ENCODE measurements at places on chromosomes 11 and 22. TPM values are rescaled to one million over a fixed set of nuclear protein-coding genes. Genes with fewer than 3 reads are reported as not detected.

GRCh38 chr11:124769806-124770774, 8.0 kb upstream of the ESAM start:
- no peak for ATAC-seq

GRCh38 chr22:26853071-26853470, 195.7 kb downstream of the MIAT start:
- ATAC-seq = no peak

GRCh38 chr11:130403271-130403804, 25.1 kb downstream of the ADAMTS8 start:
- peak; percentile 69 for ATAC-seq

The XKR3 gene
- not detected for total RNA-seq

DNA sequence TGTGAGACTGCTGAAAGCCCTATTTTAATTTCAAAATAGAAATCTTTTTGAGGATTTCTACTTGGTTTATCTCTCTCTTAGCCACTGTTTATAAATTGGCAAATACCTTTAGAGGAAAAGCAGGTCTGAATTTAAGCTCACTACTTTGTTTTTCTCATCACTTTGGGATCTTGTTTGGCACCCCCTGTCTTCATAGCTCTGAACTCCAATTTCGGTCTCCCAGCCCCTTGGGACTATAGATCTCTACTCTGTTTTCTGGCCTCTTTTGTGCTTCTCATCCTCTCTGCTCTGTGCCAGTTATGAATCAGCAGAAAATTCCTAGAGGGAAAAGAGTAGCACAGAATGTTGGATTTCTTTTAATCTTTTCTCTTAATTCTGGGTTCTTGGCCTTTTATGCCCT, 118.3 kb downstream of the CYP2R1 start:
- no peak for ATAC-seq

- no peak for ATAC-seq
Observed at GRCh38 chr11:73244589-73245240, 26.6 kb downstream of the P2RY2 start.

DNA sequence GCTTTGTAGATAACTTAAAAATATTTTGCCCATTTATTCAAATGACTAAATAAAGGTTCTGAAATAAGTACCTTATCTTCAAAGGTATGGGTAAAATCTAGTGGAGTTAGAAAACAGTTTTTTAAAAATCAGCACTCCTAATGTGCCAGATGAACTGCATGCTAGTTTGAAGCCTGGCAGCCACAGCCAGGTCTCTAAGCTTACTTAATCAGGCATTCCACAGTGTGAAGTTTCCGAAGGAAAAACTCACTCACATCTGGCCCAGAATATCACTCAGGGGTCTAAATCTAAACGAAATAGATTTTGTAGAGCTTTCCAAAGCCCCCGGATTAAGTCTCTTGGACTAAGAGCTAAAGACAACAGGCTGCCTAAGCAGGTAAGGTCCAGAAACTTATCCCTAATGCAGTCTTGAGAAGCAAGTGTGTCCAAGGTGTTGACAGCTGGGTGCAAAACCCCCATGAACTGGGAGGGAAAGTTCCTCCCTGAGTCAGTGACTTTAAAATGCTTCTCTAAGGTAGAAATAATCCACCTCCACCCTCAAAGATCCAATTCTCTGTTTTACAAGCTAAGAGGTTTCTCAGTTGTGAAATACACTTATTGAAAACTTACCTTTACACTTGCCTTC, 157.6 kb downstream of the FCHSD2 start:
- no peak for ATAC-seq

DNA sequence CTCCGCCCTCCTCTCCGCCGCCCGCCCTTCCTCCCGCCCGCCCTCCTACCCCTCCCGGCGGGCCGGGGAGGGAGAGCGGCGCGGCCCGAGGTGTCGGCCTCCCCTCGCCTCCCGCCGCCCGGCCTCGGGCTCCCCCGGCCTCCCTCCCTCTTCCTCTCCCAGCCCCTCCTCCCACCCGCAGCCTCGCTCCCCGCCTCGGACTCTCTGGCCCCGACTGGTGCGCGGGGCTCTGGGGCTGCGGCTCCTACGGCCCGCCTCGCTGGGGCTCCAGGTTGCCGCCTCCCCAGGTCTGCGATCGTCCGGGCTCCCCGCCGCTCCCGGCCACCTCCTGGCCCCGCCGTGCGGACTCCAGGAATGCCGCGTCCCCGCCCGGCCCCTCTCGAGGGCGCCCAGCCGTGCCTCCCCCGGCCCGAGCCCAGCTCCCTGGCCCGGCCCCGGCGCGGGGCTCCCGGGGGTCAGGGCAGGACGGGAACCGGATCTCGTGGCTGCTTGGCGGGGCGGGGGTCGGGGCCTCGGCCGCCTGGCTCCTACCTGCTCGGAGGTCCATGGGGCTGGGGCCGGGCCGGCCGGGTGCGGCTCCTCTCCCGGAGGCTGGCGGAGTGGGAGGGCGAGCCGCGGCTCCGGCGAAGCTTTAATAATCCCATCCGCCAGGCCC, at the start of gene CLCF1:
Gene CLCF1, minus strand, starts transcription at position 606 of the 655 bp plus-strand sequence. Its CDS starts 59 bp downstream, at position 547.
- ATAC-seq = peak; percentile 65

The GALNT18 gene
- 5.3 TPM for total RNA-seq

- no peak for ATAC-seq
Observed at GRCh38 chr11:75775056-75775455, 6.5 kb downstream of the DGAT2 start.

The VWCE gene
- total RNA-seq = 2.7 TPM

The OR5P2 gene
- 1.4 TPM for total RNA-seq

- ATAC-seq = peak; percentile 12
Observed at GRCh38 chr11:44946263-44946662, 4.4 kb downstream of the TP53I11 start.

The MOV10L1 gene
- total RNA-seq = 0.09 TPM

The RFPL1 gene
- total RNA-seq = 0.50 TPM

DNA sequence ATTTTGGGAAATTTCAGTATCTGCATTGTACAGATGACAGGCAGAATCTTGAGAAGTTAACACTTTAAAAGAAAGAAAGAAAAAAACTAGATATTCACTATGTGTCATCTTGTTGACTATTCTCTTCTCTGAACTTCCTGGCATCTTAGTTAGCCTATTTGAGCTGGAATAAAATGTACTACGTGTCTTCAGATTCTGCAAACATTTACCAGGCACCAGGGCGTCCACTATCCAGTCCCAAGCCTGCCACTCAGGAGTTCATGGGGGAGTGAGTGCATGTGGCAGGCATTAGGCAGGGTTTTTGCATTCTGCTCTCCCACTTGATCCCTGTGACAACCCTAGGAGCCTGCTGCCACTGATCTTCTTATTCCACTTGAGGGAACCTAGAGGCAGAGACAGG, 25.0 kb downstream of the TIMP3 start:
- peak; percentile 35 for ATAC-seq

DNA sequence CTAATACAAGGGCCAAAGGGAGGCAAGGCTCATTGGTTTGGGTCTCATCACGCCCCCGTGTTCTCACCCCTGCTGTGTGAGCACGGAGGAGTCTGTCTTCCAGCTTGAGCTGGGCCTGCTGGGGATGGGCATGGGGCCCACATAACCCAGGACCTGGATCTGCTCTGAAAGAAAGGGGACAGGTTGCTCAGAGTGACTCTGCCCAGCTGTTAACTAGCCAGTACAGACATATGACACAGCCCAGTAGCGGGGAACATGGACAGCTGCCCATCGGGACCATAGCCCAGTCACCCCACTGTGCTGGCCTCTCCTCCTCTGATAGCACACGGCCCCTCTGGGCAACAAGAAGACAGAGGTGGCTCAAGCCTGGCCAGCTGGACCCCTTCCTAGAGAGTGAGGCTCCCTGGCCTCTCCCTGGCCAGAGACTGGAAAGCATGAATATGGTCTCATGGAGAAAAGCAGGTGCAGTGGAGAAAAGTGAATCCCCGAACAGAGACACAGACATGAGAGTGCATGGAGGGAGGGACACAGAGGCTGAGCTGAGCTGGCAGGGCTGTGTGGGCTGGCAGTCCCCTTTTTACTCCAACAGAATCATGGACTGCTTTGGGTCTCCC, 973.9 kb downstream of the BRD1 start:
- no peak for ATAC-seq

The SNX32 gene
- total RNA-seq = 5.8 TPM

DNA sequence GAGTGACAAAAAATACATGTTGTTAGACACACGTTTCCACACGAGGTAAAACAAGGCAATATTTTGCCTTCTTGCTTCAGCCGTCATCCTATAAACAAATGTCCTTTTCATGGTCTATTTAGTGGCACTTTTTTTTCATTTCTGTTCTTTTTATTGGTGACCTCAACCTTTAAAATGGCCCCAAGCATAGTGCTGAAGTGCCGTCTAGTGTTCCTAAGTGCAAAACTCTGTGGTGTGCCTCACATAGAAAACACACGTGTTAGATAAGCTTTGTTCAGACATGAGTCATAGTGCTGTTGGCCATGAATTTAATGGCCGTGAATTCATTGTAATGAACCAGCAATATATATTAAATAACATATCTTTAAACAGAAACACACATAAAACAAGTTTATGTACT, 15.6 kb downstream of the OVCH2 start:
- ATAC-seq = peak; percentile 82

- ATAC-seq = peak; percentile 83
Observed at GRCh38 chr22:22593964-22594656, 35.0 kb upstream of the PRAME start.

GRCh38 chr11:112478806-112479205, 218.1 kb upstream of the PLET1 start:
- ATAC-seq = no peak

DNA sequence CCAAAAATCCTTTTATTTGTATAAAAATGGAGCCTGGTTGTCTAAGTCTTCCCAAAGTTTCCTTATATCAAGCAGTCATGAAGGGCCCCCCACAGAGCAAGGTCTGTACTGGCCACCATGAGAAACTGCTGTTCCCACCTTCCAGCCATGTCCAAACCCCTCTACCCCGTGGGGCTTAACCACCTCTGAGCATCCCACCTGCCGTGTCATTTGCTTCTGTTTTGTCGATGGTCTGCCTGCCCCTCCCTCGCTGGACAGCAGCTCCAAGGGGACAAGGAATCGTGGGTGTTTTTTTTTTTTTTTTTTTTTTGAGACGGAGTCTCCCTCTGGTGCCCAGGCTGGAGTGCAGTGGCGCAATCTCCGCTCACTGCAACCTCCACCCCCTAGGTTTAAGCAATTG, 11.1 kb upstream of the ANO1 start:
- no peak for ATAC-seq

DNA sequence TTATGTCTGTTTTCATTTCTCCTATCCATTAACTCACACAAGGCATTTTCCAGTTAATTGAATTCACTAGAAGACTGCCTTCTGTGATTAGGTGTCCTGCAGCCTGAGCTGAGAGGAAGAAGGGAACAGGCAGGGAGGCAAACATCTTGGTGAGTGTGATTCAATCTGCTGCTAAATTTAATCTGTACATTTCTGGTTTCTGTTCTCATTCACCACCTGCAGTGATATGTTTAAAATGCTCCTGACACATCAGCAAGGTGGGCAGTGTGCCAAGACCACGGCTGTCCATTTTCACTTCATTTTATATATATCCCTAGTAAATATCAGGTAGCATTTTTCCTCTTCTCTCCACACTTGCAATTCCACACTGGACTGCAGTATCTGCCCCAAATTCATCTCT, 416.5 kb downstream of the TMEM135 start:
- no peak for ATAC-seq

DNA sequence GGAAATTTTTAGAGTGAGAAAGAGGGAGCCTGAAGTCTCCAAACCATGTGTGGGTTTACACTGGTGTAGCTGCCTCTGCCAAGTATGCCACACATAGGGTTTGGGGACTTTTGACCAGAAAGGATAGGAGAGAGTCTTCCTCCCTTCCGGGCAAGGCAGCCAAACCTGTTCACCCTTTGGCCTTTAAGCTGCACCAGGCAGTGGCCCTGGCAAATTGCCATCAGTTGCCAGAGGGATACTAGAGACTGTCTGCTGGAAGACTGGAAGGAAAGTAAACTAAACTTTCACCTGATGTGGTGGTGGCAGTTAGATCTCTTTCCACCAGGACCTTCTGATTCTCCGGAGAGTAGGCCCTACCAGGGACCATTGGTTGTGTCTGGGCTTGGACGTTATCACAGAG, 1263.2 kb downstream of the FAM181B start:
- no peak for ATAC-seq

The MRPL48 gene
- 25.4 TPM for total RNA-seq

The BTBD18 gene
- 1.2 TPM for total RNA-seq

DNA sequence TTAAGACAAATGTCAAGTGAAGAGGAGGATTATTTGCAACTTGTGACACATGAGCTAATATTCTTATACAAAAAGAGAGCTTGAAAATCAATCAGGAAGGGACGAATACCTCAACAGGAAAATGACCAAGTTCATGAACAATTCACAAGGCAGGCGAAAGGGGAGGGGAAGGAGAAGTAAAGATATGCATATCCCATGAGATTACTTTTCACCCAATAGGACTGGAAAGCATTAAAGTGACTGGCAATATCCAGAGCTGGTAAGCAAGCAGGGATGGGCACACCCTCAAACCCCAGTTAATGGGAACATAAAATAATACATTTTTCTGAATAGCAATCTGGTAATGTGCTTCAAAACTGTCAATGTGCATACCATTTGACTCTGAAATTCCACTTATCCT, 129.5 kb downstream of the SLC1A2 start:
- no peak for ATAC-seq

GRCh38 chr11:35602160-35602793, 16.0 kb upstream of the FJX1 start:
- no peak for ATAC-seq

The ALDH3B2 gene
- not detected for total RNA-seq

The P4HA3 gene
- total RNA-seq = 3.5 TPM

GRCh38 chr22:26848244-26848920, 191.0 kb downstream of the MIAT start:
- no peak for ATAC-seq

DNA sequence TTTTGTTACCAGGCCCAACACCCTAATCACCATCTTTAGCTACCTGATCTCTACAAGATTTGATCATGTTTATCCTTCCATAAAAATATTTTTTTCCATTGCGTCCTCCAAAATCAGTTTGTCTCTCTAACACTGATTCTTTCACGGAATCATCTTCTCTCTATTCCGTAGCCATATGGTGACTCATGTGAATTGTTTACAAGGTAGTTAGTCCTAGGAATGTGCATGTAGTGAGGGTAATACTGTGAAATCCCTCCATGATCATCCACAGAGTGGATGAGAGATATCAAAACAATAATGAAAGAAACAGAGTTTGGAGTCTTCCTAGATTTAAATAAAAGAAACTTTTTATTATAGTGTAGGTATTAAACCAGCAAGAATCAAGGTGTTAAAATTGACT, 230.2 kb downstream of the METTL15 start:
- no peak for ATAC-seq

The NTM gene
- total RNA-seq = 1.0 TPM

All from motor neuron (in vitro differentiated cells).